ENCODE measurements at places on chromosomes 6 and 20.

GRCh38 chr20:40459299-40459698 is 229.7 kb downstream of the MAFB start:
- DNase-seq = no peak

GRCh38 chr6:14464055-14464454 is 346.5 kb downstream of the CD83 start:
- no peak for DNase-seq

- no peak for DNase-seq
Measured at GRCh38 chr6:150153905-150154492, 11.2 kb downstream of the PPP1R14C start.

DNA sequence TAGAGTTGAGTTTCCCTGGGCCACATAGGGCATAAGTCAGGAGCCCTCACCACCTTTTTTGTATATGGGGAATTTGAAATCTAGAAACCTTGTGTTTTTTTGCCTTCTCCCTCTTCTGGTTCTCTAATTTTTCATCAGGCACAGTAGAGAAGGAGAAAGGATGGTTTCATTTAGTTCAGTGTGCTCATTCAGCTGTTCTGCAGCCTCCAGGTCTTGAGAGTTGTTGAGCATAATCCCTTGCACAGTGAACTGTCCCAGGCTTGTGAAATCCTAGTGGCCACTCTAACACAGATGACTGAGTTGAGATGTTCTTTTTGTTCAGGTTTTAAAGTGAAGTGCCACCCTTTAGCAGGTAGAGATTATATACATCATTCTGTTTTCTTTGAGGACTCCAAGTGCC is 183.5 kb downstream of the CDKAL1 start:
- no peak for DNase-seq

DNA sequence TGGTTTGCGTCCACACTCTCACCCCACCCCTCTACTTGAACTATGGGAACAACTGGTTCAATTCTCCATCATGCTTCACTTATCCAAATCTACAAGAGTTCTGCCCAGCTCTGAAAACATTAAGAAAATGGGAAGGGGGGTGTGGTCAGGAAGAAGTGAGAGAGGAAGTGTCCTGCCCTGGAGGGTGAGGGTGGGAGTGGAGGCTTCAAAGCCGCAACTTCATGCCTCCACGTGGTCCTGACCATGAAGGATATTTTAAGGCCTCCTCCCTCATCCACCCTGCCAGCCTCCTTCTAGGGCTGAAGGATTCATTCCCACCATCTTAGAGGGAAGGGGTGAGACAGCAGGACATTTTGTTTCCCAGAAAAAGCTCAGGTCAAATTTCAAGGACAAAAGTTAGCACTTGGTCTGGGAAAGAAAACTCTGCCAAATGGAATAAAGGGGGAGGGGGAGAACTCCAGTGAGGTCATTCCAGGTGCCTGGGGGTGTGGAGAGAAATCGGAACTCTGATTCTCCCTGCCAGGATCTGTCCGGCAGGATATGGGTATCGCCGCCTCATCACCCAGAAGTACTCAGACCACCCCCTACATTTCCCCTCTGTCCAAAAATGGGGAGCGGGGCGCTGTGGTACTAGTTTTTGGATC is 4.9 kb downstream of the RIMS4 start:
- DNase-seq = no peak

DNA sequence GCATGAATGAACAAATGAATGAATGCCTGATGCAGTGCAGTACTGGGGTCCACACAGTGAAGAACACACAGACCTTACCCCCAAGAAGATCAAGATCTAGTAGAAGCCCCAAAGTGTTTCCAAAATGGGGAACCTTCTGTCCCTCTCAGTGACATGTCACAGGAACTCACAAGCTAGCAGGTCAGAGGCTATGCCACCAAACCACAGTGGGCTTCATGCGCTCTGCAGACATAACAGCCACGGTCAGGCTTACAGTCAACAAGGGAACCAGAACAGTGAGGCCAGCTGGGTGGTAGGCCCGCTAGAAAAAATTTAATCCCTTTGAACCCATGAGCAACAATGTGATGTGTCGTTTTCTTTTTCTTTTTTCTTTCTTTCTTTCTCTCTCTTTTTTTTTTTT is 20.2 kb upstream of the ARFGEF2 start:
- no peak for DNase-seq

GRCh38 chr6:22025468-22026163 is 271.2 kb downstream of the PRL start:
- no peak for DNase-seq

- DNase-seq = no peak
Measured at GRCh38 chr20:24868396-24868927, 80.6 kb upstream of the CST7 start.

DNA sequence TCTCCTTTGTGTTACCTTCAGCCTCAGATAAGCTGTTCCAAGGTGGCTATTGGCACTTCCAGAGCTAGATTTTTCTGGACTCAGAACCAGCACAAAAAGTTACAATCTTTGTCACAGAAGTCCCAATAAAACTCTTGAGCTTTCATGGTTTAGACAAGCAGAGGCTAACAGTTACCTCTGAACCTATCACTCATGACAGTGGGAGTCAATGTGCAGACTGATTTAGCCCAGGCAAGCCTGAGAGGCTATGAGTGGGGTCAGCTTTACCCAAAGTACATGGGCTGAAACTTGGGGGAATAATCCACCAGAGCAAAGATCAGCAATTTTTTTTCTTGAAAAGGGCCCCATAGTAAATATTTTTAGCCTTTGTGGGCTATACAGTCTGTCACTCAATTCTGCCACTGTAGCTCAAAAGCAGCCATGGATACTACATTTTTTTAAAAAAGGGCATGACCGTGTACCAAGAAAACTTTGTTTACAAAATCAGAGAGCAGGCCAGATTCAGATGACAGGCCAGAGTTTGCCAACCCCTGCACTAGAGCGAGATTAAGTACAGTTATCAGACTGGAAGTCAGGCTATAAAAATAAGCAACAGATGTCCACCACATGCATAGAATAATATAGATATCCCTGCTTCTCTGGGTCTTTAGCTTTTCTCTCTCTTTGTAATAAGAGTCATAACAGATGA is 20.0 kb downstream of the CCN2 start:
- no peak for DNase-seq

- DNase-seq = no peak
Measured at GRCh38 chr20:22464312-22465003, 119.9 kb downstream of the FOXA2 start.

DNA sequence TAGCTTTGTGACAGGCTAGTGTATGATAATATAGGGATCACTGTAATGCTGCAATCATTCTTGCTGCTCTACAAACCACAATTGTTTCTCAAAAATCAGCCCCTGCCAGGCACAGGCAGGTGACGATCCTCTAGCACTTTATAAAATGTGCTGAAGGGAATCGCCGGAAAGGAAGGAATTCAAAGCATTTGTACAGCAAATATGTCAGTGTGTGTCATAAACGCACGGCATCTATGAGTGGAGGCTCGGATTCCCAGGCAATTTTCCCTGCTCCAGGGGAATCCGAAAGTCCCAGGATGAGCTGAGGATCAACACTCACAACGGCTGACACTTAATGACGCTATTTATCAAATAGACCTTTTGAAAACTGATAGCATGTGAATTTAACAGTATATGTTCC is 1.4 kb downstream of the PHACTR1 start:
- DNase-seq = no peak

- peak; percentile 46 for DNase-seq
Measured at GRCh38 chr6:79076782-79077641, 1.0 kb downstream of the PHIP start.

DNA sequence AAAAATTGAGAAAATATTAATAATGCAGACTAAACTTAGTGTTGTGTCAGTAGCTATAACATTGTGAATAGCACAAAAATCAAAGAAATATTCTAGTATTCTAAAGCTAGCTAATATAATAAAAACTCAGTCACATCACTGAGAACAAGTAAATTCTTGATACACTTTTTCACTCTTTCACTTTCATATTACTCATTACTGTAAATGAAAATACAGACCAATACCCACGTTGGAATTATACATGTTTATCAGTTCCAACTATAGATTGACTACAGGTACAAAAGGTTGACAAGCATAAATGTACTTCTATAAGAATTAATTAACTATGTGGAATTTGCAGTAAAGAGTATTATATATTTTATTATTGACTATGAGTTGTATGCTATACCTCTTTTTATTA is 1043.4 kb upstream of the FLRT3 start:
- no peak for DNase-seq

DNA sequence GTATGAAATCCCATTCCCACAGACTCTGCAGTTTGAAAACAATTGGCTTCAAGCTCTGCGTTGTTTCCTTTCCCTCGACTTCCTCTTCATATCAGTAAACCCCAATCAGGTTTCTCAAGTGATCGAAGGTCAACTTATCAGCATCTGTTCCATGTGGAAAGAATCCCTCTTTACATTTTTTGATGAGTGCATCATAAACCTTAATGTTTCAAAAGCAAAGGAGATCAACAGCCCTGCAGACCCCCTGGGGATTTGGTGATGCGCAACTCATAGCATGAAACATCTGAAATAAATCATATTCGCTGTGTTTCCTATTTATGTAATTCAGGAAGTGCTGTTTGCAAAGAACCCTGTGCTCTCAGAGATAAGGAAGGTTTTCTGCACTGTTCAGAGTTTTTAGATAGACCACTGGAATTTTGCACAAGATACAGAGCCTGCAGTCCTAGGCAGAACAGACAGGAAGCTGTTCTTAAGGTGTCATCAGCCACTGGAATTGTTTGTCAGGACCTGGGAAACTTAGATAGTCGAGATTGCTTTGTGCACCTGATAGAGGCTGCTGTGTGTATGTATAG is 216.0 kb downstream of the HIVEP2 start:
- no peak for DNase-seq

DNA sequence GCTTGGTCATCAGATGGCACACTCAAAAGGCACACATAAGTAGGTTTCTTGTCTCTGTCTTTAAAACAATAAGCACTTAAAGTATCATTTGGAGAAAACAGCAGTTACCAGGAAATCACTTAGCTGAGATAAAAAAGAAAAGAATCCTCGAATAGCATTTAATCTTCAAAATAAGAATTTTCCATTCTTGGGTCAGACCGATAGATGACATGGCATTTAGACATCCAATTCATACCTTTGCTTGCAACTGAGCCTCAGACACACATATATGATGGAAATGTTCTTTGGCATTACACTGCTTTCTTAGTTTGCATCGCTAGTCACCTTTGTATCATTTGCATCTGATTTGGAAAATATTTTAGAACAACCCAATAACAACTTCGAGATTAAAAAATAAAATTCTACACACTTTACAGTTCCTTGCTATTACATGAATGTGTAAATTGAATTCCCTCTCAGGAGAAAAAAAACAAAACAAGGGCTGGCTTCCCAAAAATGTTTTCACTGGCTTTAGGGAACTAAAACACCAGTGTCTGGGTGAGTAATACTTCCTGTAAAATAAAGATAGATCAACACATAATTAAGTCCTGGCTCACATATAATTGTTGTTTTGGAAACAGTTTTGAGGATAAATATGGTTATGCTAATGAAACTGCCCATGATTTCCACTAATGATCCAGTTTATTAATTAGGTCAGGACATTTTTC is 1.3 kb upstream of the RNF217 start:
- DNase-seq = no peak

GRCh38 chr6:26089272-26089671 is 2.0 kb downstream of the HFE start:
- no peak for DNase-seq

GRCh38 chr6:22925920-22926789 is 356.8 kb downstream of the HDGFL1 start:
- DNase-seq = no peak

DNA sequence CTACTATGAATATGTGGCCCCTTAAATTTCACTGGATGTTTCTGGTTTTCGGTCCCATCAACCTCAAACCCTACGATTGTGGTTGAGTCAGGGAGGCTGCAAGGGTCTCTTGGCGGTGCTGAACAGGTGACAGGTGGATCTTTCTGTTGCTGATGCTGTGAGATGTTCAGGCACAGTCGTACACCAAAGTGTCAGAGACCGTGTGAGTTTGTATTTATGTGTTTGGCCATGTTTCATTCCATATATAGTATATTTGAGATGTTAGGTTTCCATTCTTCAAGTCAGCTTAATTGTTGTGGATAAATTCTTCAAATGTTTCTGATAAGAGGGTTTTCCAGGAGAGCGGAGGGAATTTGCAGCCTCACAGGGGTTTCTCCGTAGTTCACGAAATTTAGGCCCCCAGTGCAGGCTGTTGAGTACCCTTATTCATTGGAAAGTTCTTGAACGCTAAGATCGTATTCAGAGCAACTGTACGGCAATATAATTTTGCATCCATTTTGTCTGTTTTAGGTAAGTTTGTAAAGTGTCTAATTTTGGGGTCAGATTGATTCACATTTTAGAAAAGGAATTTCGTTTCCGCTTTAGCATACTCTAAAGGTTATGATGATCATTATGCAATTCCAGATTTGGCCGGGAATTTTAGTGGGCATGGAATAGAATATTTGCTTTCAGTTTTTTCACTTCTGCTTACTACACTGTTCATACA is 1.2 kb downstream of the TAB2 start:
- no peak for DNase-seq

DNA sequence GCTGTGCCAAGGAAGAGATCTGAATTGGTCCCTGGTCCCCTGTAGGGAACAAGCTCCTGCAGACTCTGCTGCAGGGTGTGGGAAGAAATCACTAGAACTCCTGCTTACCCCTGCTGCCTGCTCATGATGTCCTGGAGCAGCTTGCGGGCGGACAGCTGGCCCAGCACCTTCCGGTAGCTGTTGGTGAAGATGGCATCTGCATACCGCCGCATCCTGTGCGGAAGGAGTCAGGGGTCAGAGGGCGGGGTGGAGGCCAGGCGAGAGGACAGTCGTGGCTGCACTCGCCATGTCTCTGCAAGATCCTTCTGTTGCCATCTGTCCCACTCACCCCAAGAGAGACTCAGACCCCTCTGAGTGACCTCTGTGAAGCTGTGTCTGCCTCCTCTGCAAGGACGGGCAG is 5.3 kb downstream of the GHRH start:
- DNase-seq = no peak

DNA sequence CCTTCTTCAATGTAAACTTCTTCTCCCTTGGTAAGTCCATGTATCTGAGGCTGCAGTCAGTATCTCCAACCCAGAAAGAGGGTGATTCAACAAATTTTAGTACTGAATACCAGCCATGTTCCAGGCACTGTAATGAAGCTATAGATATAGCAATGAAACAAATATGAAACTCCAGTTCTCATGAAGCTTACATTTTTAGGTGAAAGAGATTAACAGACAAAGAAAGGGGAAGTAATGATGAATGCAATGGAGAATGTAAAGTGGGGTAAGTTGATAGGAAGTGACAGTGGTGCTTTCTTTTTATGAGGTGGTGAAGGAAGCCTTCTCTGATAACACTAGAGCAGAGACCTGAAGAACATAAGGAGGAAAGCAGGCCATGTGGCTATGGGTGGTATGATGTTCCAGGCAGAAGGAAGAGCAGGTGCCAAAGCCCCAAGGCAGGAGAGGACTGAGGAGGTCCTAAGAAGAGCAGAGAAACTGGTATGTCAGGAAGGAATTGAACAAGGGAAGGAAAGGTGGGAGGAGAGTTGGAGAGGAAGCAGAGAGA is 143.6 kb downstream of the TFAP2B start:
- DNase-seq = no peak

All from GM12892 (cell line).